ENCODE measurements at places on chromosomes 7 and 10.

DNA sequence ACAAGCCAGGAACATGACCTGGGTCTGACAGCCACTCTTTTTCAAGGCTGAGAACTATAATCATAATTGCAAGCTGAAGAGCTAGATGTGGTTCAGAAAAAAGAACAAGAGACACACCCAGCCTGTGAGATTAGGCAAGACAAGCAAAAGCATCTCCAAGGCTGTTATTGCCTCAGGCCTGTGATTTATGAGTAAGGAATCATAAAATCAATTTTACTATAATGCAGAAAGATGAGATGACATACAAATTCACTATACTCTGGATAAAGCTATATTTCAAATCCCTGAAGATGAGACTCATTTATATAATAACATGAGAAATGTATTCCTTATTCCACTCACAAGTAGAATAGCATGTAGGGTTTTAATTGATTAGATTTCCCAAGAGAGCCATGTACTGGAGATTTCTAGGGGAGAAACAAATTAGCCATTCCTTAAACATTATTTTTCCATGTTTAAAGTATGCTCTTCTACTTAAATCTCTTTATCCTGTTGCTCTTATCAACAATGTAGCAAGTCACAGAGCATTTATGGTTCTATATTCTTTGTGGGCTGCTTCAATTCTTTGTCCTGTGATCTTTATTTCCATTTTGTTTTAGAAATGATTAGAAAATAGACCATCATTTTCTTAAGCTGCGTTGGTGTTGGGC is 47.4 kb downstream of the FHIP2A start:
- DNase-seq: no peak

- no peak for DNase-seq
These were observed 230.5 kb upstream of the PPP2R2D start for GRCh38 chr10:131670341-131670740.

- DNase-seq: no peak
These were observed 257.0 kb downstream of the OTUD1 start for GRCh38 chr10:23695825-23696420.

DNA sequence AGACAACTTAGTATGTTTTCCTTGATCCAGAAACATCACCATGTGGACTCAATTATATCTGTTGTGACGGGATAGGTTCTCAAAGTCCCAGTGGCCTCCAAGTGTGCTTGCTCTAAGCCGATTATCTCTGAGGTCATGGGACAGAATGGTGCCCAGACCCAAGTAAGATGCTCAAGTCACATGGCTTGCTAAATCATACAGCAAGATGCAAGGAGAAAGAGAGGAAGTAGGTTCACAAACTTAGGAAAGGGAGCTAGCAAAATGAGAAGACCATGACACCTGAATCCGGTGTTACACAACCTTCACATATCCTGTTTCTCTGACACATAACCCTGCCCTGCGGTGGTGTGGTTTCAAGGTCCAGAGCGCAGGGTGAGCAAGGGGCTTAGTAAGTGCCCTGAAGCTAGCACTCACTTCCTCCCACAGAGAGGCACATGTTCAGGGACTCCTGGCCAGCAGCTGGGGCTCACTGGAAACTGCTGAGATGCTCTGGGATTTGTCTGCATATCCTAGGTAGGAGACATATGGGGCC is 590.9 kb upstream of the ANKRD30A start:
- DNase-seq: no peak

DNA sequence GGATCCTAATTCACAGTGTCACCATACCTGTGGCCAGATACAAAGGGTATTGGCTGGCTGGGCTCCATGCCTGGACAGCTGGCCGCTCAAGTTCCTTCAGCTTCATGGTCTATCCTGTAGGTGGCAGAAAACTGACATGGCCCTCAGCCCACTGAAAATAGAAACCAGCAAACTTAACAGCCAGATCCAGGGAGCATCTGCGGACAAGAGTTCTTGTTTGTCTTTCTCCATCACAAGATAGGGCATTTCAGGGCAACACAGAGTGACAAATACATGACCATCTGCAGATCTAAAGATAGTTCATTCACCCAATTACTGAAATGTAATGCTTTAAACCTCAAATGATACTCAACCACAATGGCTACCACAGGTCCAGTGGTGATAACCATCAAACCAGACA is 2.8 kb downstream of the SEC31B start:
- no peak for DNase-seq

- DNase-seq: no peak
These were observed 142.5 kb downstream of the WDR37 start for GRCh38 chr10:1198453-1199344.

DNA sequence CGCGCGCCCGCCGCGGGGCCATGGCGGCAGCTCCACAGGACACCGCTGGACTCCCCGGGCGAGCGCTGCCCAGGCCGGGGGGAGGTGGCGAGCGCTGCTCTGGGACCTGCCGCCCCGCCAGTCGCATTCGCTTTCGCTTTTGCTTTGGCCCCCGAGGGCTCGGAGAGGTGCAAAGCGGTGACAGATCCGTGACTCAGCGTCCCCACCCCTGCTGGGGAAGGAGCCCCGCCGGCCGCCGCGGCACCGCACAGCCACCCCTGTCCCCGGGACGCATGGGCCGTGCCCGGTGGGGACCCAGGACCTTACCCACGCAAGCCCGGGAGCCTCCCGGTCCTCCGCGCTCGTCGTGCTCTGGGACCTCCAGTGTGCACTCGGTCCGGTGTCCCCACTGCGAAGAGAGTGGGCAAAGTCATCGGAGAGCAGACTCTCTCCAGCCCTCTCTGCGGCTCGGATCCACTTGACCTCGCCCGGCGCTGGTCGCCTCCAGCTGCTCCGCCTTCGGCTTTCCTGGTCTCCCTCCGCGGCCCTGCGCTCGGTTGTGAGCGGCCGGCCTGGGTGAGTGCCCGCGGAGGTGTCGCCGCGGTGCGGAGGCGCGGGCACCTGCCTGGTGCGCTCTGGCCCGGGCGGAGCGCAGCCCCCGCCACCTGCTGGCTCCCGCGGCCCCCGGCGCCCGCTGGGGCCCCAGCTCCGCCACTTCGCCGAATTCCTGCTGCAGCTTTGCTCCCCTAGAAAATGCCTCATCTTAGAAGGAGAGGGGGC is at the start of gene IL15RA:
Gene IL15RA (minus strand): TSS at position 73 of the 759 bp plus-strand sequence. CDS start 51 bp downstream, at position 22.
- DNase-seq: peak; percentile 73

GRCh38 chr10:133039803-133040165 is 47.9 kb upstream of the ADGRA1 start:
- DNase-seq: no peak

Data from stimulated activated CD8-positive, alpha-beta memory T cell treated with anti-CD3 and anti-CD28 coated beads, Interleukin-7, amount 100 ng/mL, for 1 hour (primary cell).